PC-3 (cell line): ENCODE measurements at places on chromosomes 2 and 18.

DNA sequence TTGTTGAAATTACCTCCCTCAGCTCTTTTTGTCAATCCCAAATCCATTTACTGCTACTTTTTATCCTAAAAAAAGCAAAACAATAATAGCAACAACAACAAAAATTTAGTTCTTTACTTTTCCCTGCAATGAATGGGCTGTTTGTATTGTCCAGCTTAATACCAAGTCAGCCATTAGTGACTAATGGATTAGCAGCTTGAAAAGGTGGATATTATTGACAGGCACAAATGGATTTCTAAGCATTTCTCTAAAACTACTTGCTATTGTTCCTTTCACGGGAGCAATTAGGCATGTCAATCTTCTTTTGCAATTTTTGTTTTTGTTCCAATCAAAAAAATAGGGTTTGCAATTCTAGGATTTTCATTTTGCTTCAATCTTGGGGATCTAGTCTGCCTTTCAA is 32.1 kb upstream of the SPAG16 start:
- peak; percentile 12 for DNase-seq

GRCh38 chr18:73979742-73980141 is 167.9 kb downstream of the FBXO15 start:
- peak; percentile 66 for DNase-seq

DNA sequence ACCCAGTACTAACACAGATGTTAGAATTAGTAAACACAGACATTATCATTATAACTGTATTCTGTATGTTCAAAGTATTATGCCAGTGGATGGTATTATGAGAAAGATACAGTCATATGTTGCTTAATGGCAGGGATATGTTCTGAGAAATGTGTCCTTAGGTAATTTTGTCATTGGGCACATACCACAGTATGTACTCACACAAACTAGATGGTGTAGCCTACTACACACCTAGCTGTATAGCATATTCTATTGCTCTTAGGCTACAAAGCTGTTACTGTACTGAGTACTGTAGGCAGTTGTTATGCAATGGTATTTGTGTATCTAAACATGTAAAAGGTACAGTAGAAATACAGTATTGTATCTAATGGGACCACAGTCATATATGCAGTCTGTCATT is 53.8 kb downstream of the GTF3C3 start:
- DNase-seq: no peak

GRCh38 chr18:805755-806110 is 6.3 kb downstream of the YES1 start:
- DNase-seq: no peak

DNA sequence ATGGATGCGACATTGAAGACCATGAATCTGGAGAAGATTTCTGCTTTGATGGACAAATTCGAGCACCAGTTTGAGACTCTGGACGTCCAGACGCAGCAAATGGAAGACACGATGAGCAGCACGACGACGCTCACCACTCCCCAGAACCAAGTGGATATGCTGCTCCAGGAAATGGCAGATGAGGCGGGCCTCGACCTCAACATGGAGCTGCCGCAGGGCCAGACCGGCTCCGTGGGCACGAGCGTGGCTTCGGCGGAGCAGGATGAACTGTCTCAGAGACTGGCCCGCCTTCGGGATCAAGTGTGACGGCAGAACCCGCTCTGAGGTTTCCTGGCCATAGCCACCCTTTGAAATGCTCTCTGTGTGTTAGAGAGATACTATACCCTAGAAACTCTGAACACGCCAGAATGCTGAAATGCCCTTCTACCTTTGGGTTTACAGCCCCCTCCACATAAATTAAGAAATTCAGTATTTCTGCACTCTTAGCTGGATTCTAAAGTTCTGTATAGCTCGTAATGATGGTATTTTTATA is 659 bp downstream of the CHMP1B start:
- peak; percentile 41 for DNase-seq

DNA sequence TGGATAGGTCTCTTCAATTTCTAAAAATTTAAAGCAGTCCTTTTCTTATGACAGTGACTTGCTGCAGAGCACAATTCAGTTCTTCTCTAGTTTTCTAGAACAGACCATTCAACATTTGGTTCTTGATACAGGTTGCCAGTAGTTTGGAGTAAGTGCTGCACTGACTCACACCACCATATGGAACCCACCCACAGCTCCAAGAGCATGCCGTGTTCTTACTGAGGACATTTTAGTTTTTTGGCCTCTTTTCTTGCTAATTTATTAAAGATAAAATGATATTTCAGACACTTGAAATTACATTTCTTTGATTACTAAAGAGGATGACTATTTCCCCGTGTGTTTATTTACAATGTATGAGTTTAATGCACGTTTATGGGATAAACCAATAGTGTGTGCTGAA is 120.0 kb downstream of the COL4A4 start:
- DNase-seq: no peak

- DNase-seq: no peak
Observed at GRCh38 chr2:135271006-135271405, 218.9 kb downstream of the RAB3GAP1 start.

DNA sequence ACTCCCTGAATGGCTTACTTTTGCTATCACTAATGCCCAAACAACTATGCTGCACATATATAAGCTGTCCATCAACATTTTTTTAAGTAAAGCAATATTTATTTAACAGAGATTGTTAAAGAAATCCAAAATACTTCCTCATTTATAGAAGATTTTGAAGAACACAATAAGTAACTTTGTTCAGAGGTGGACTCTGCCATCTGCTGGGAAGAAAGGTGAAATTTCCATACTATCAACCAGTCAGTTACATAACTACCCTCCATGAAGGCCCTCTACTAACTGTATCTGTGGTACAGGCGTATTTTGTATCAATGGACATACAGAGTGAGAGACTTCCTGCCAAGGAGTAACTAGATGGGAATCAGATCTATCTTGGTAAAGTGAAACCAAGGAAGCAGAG is 106.0 kb downstream of the DTNB start:
- peak; percentile 67 for DNase-seq

GRCh38 chr18:8084160-8084559 is 517.0 kb downstream of the PTPRM start:
- DNase-seq: peak; percentile 82

GRCh38 chr2:175887776-175888175 is 114.3 kb downstream of the LNPK start:
- DNase-seq: no peak

- DNase-seq: peak; percentile 33
Observed at GRCh38 chr18:22057908-22058527, 111.4 kb upstream of the GATA6 start.

- no peak for DNase-seq
Observed at GRCh38 chr2:7867867-7868266, 814.0 kb upstream of the ID2 start.

DNA sequence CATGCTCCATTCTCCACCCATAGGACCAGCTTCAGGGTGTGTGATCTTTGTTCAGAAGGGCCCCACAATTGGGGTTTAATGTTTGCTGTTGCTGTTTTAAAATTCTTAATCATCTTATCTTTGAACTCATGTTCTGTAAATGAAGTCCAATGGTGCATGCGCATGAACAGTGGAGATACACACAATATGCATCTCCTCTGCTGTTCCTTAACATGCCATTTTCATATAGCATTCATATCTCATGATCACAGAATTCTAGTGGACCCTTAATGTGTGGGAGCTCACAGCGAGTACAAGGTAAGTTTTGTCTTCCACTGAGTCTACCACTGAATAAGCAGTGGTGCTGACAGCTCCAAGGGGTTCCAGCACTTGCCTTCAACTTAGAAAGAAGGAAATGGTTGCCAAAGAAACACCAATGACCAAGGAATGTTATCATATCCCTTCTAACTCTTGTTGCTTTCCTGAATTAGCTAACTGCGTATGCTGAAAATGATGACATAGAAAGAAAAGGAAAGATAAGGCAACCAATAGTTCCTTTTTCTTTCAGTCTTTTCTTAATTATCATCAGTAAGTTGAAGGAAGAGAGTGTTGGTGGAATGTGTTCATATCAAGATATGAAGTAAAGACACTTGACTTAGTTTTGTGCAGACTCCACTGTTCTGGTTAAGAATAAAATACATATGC is 258.9 kb upstream of the FBXO11 start:
- DNase-seq: no peak

GRCh38 chr2:54864096-54864495 is 140.6 kb downstream of the EML6 start:
- no peak for DNase-seq

DNA sequence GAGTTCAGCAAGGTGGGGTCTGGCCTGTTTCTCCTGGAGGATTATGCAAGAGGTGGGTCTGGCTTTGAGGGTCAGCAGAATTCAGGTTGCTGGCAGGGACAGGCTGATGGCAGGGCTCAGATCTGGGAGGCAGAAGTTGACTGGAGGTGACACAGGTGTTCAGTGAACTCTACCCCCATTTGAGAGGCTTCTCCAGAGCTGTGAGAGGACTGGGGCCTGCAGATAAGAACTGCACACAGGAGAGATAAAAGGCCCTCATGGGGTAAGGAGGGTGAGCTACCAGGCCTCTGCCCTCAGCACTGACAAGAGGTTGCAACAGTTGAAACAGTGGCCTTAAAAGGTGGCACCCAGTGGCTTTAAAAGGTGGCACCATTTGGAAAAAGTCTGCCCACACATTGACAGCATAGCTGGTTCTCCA is 13.1 kb downstream of the MOCOS start:
- no peak for DNase-seq

- no peak for DNase-seq
Observed at GRCh38 chr2:211204456-211204855, 648.1 kb downstream of the CPS1 start.

DNA sequence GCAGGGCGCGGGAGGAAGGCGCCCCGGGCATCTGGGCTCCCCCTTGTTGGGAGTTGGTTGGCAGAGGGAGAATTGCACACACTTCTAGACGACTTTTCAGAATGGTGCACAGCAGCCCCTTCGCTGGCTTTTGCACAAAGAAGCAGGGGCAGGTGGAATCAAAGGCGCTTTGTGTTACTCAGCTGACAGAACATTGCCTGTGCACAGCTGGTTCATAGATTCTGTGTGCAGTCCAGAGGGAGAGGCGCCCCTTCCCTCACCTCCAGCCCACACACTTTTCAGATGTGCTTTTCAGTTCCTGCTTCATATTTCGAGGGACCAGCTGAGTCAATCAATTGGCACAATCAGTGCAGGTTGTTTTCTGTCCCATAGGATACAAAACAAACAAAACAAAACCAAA is 348.4 kb upstream of the RAB12 start:
- no peak for DNase-seq

GRCh38 chr2:240585101-240585500 is 1.4 kb upstream of the CAPN10 start:
- no peak for DNase-seq

DNA sequence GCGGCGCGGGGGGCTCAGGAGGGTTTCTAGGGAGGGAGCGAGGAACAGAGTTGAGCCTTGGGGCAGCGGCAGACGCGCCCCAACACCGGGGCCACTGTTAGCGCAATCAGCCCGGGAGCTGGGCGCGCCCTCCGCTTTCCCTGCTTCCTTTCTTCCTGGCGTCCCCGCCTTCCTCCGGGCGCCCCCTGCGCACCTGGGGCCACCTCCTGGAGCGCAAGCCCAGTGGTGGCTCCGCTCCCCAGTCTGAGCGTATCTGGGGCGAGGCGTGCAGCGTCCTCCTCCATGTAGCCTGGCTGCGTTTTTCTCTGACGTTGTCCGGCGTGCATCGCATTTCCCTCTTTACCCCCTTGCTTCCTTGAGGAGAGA is 5.2 kb downstream of the PROC start:
- peak; percentile 30 for DNase-seq

DNA sequence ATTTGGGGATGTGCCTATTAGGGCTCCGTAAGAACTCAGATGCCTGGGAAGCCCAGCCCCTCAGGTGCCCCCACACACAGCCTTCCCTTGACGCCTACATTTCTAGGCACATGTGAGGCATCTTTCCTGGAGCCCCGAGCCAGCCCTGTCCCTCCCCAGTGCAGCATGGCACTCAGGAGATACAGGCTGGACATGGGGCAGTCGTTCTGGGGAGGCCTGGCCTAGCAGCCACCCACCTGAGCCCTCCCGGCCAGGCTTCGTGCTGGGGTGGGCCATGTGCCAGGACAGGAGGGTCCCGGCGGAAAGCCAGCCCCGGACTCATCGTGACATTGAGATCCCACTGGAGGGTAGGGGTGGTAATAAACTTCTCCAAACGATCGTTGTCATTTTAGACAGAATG is 15.2 kb downstream of the BOK start:
- DNase-seq: no peak

- DNase-seq: no peak
Observed at GRCh38 chr2:150522269-150522668, 34.8 kb upstream of the RND3 start.

GRCh38 chr18:72830109-72830508 is 37.7 kb downstream of the NETO1 start:
- DNase-seq: peak; percentile 30

- no peak for DNase-seq
Observed at GRCh38 chr2:5401115-5401657, 291.0 kb upstream of the SOX11 start.

DNA sequence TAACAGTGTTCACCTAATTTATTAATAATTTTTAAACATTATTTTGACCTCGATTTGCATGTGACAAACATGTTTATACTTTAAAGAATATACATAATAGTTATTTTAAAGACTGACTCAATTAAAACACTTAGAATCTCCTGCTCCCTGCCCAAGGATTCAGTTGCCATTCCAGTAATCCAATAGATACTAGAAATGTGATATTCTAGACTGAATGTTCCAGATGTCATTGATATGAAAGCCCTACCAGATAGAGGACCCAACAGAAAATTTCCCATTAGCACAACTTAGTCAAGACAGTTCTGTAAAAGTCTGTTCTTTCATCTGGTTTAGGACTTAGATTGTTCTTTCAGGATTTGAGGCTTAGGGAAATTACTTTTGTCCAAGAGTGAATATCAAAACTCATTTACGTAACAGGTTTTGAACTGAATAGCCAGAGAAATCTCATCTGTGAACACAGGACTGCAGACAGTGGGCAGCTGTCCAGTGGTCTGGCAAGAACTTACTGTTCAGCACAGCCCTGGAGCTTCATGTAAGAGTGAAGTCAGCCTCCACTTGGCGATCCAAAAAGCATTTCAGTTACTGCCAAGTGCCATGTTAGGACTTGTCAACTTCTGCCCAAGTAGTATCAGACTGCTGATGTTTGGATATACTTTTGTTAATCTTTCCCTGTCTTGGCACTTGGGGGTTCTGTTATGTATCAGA is 77.5 kb downstream of the OSBPL6 start:
- no peak for DNase-seq

- DNase-seq: no peak
Observed at GRCh38 chr2:105959357-105959756, 214.6 kb downstream of the NCK2 start.

- DNase-seq: no peak
Observed at GRCh38 chr2:150824118-150824517, 336.7 kb upstream of the RND3 start.

DNA sequence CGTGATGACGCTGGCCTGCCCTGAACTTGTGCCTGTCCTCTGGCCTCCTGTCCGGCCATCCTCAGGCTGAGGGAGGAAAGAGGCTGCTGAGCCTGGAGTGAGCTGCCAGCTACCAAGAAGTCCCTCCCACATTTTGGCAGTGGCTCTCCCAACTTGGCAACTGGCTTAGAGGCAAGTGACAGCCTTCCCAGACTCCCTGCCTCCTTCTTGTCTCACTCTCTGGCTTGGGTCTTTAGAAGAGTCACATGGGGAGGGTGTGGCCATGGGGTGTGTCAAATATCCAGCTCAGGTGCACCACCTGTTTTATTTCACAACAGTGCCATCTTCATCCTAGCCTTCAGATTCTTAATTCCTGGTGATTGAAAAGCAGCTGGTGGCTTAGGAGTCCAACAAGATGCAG is 222.9 kb downstream of the PRKCE start:
- peak; percentile 19 for DNase-seq
